Osteocyte (in vitro differentiated cells): ENCODE measurements at places on chromosomes 1 and 21.

GRCh38 chr1:162886705-162887104, 25.7 kb upstream of the CCDC190 start:
- DNase-seq, result no peak

DNA sequence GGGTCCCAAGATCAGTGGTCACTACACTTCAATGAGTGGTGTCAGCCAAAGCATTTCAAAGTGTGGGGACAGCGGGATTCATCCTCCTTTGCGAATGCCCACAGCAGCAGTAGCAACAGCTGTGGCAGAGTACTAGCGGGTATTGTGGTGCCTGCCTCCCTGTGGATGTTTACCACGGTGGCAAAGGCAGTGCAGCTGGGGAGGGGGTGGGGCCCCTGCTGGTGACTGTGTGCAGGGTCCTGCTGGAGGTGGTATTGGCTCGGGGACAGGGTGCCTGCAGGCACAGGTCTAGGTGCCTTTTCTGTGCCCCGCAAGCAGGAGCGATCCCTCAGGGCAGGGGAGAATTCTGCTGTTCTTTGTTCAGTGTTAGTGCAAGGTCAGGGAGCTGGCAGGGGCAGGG, 415.7 kb downstream of the USP25 start:
- DNase-seq, result no peak

- DNase-seq, result no peak
These were observed 205.5 kb downstream of the GPATCH2 start for GRCh38 chr1:217425422-217425821.

- DNase-seq, result no peak
These were observed 14.5 kb downstream of the RASSF5 start for GRCh38 chr1:206521694-206522402.

DNA sequence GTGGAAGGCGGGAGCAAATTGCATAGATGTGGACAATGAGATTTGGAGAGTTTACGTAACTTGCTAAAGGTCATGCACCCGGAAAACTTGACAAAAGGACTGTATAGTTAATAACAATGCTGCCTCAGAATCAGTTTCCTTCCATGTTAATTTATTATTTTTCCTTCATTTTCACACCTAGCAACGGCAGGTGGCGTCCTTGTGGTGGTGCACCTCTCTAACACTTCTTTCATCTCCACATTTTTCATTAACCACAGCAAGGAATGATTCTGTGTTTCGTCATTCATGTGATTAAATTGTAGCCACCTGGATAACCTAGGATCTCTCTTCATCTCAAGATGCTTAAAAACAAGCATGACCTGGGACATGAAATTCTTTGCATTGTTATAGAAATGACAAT, 2133.0 kb downstream of the NCAM2 start:
- no peak for DNase-seq
